ENCODE measurements at places on chromosomes 12 and 14. TPM values are rescaled to one million over a fixed set of nuclear protein-coding genes. Genes with fewer than 3 reads are reported as not detected.

SMARCC2 gene
- 102 TPM for total RNA-seq

PIK3C2G gene
- total RNA-seq, result not detected

MDGA2 gene
- total RNA-seq, result not detected

BATF gene
- 220 TPM for total RNA-seq

RERGL gene
- not detected for total RNA-seq

BCL2L14 gene
- not detected for total RNA-seq

CDKL1 gene
- total RNA-seq, result 7.3 TPM

GALNT6 gene
- 23.5 TPM for total RNA-seq

RND1 gene
- total RNA-seq, result 3.7 TPM

RFX4 gene
- total RNA-seq, result not detected

CLEC4A gene
- total RNA-seq, result not detected

SDR9C7 gene
- total RNA-seq, result not detected

Data from natural killer cell treated with Interleukin-12 subunit alpha and Interleukin-12 subunit beta and Interleukin-15 and Interleukin-18, amount 100 ng/mL, for 72 hours (primary cell).